Stimulated activated CD8-positive, alpha-beta memory T cell treated with anti-CD3 and anti-CD28 coated beads, Interleukin-15, amount 100 ng/mL, for 48 hours (primary cell): ENCODE measurements at places on chromosomes 2 and 18.

GRCh38 chr18:7918701-7919100 is 351.6 kb downstream of the PTPRM start:
- no peak for DNase-seq

- DNase-seq = no peak
Measured at GRCh38 chr2:102551329-102552096, 67.8 kb upstream of the SLC9A2 start.

DNA sequence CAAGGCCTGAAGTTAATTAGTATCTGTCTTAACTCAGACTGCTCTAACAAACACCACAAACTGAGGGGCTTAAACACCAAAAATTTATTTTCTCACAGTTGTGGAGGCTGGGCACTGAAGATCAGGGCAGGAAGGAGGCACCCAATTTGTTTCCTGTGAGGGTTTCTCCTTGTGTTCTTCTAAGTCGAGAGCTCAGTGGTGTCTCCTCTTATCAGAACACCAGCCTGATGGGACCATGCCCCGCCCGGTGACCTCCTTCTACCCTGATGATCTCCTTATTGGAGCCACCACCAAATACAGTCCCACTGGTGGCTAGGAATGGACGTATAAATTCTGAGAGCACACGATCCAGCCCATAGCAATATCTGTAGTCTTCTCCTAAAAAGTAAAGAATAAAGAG is 20.5 kb downstream of the TMEM18 start:
- no peak for DNase-seq

DNA sequence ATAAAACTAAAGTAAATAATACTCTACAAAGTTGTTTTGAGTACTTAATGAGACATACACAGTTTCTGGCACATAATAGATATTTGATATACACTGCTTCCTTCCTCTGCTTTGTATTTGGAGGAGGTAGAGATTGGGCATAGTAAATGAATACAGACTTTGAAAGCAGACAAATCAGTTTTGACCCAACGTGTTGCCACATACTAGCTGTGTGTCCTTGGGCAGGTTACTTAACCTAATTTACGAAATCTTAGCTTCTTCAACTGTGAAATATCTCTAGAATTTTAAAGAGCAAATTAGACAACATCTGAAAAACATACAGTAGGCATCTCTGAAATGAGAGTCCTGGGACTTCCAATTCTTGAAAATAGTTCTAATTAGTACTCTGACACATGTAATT is 425.4 kb downstream of the TGIF1 start:
- no peak for DNase-seq

- DNase-seq = no peak
Measured at GRCh38 chr2:223896833-223897311, 48.3 kb downstream of the WDFY1 start.

DNA sequence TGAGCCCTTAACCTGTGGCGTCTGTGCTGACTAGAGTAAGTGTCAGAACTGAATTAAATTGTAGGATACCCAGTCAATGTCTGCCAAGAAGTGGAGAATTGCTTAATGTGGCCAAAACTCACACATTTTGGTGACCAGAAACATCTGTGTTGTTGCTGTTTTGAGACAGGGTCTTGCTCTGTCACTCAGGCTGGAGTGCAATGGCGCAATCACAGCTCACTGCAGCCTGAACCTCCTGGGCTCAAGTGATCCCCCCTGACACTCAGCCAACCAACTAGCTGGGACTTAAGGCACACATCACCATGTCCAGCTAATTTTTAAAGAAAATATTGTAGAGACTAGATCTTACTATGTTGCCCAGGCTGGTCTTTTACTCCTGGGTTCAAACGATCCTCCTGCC is 34.4 kb upstream of the RTN4 start:
- DNase-seq = no peak

- DNase-seq = no peak
Measured at GRCh38 chr18:10530852-10531251, 5.0 kb downstream of the NAPG start.

- no peak for DNase-seq
Measured at GRCh38 chr2:207144173-207144785, 21.5 kb downstream of the KLF7 start.

- DNase-seq = no peak
Measured at GRCh38 chr2:54604871-54605270, 118.6 kb upstream of the EML6 start.

DNA sequence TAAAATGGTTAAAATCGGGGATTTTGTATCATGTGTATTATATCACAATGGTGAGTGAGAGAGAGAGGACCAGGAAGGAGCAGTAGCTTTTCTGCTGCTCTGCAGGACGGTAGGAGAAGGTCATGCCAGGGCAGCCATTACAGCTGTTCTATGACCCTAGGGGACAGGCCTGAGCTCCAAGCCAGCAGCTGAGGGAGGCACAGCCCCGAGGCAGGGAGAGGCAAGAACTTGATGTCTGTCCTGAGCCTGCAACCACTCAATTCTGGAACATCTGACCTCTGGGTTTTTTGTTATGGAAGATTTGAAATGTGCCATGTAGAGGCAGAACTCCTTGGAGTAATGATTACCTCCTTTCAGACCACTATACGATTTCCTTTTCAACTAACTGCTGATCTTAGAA is 135.8 kb upstream of the SH3BP4 start:
- DNase-seq = no peak

DNA sequence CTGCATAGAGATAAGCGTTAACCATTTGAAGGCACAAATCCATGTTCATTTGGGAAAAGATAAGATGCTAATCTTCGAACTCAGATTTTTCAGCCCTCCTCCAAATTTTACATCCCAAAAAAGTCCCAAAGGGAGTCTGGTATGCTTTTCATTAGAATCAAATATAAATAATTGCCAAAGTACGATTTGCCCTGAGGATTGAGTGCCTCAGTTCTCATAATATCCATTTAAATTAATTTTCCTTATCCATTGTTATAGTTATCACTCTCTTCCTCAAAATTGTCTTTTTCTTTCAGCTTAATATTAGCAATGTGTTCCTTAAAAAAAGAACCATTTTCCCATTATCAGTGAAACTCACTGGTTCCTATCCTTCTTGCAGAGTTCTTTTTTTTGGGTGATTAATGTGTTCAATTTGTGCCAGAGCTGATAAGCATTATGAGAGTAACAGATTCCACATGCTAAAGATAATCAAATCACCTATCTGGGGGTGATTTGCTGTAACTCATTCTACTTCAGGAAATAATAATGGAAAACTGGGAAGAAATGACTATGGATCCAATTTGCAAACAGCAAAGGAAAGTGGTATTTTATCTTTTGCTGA is 686 bp downstream of the HNMT start:
- no peak for DNase-seq

DNA sequence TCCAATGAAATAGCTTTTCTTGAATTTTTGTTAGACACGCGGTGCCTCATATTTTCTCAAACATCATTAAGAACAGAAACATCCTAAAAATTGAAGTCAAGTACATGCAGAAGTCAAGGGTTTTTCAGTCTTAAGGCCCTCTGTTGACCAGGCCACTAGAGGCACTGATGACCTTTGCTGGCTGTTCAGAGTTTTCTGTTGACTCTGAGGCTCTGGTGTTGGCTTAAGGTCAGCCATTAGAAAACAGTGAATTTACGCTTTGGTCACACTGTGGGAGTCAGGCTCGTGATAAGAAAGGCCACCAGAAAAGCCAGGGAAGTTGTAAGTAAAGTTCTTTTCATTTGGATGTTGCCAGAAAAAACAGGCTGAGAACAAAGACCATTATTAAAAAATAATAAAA is 5.8 kb upstream of the UPP2 start:
- no peak for DNase-seq

- no peak for DNase-seq
Measured at GRCh38 chr2:48525269-48525943, 4.5 kb upstream of the STON1 start.

GRCh38 chr2:224407241-224407701 is 5.4 kb upstream of the FAM124B start:
- DNase-seq = no peak

GRCh38 chr2:164717000-164717803 is 95.9 kb upstream of the GRB14 start:
- DNase-seq = no peak

GRCh38 chr2:172893111-172893510 is 157.5 kb downstream of the RAPGEF4 start:
- DNase-seq = no peak

DNA sequence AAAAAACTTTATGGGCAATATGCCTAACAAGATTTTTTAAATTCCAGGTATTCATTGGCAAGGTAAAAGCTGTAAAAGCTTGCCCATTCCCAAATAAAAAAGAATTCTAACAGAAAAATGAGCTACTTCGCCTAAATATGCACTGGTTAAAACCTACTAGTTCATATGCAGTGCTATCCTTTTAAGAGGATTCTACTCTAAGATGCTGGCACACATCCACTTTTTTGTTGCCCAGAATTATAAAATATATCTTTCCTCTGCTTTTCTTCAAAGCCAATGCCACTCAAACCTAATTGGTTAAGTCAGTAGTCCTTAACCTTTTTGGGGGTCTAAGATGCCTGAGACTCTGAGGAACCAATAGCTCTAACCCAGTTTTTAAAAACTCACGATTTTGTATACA is 3.2 kb downstream of the XPO1 start:
- DNase-seq = no peak
